ENCODE measurements at places on chromosomes 11 and 22.

- no peak for DNase-seq
These were observed 2.0 kb downstream of the SBF2 start for GRCh38 chr11:10291801-10292638.

DNA sequence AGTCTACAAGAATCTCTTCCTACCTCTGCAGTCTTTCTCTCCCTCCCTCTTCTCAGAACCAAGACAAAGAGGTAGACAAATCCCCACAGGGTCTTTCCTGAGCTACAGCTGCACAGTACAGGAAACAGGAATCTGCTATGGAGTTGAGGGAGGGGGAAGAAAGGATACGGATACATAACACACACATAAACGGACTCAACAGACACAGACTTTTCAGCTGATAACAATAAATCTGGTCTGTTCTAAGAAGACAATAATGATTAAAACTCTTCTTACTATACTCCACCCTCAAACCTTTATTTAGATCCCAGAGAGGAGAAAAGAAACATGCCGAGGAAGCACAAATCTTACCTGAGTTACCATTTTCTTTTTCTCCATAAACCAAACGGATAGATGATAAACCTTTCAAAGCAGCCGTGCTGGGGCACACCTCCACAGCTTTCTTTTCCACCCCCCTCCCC is 122.2 kb downstream of the APOL5 start:
- DNase-seq, result no peak

- DNase-seq, result no peak
These were observed 4.0 kb upstream of the OR56A3 start for GRCh38 chr11:5937868-5938602.

GRCh38 chr11:124841840-124842239 is 23.4 kb upstream of the ROBO3 start:
- no peak for DNase-seq

DNA sequence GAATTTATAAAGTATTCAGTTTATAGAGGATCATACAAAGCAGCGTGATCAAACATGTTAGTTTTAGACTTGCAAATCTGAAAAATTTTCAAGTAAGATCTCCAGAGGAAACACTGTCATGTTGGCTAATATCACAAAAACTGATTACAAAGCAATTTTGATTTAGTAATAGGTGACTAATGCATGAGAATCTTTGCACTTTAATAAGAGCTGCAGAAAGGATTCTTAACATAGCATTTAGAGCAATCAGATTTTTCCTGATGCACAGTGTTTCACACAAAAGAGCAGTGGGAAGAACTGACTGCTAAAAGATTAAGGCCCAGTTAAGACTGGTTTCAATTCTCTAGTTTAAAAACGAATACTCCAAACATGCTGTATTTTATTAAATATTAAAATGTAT is 321.2 kb downstream of the GUCY1A2 start:
- no peak for DNase-seq
